ENCODE measurements at places on chromosomes 7 and 10. TPM values are rescaled to one million over a fixed set of nuclear protein-coding genes. Genes with fewer than 3 reads are reported as not detected.

The UNCX gene
- total RNA-seq = not detected

The JAZF1 gene
- 9.3 TPM for total RNA-seq

The RNF148 gene
- not detected for total RNA-seq

The OR13A1 gene
- total RNA-seq = not detected

The TAS2R41 gene
- not detected for total RNA-seq
